GM12891 (cell line): ENCODE measurements at places on chromosomes 6 and 20.

DNA sequence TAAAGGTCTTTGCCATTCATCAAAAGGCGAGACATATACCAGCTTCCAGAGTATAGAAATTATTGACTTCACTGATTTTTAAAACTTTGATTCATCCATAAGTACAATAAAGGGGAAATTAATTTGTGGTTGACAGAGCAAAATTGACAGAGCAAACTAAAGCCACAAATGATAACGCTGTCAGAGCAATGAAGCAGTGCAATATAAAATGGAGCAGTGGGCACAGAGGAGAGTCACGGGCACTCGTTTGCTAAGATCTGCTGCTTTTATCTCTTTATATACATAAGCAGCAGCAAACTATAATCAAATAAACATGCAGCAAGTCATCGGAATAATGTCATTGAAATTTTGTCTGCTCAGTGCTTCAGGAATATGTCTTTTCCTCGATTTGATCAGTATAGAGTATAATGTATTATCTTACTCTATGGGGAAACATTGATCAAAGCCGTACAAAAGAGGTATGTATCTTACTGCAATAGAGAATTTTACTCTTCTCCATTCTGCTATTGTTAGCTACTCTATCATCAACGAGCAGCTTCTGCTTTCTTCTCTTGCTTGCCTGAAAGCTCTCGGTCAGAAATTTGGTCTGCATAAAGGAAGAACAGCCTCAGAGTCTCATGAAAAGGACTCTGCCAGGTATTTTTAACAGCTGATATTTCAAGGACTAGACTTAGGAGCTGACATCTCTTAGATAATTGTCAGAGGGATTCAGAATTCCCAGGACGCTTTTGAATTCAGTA, 546.0 kb upstream of the ARID1B start:
- no peak for DNase-seq

DNA sequence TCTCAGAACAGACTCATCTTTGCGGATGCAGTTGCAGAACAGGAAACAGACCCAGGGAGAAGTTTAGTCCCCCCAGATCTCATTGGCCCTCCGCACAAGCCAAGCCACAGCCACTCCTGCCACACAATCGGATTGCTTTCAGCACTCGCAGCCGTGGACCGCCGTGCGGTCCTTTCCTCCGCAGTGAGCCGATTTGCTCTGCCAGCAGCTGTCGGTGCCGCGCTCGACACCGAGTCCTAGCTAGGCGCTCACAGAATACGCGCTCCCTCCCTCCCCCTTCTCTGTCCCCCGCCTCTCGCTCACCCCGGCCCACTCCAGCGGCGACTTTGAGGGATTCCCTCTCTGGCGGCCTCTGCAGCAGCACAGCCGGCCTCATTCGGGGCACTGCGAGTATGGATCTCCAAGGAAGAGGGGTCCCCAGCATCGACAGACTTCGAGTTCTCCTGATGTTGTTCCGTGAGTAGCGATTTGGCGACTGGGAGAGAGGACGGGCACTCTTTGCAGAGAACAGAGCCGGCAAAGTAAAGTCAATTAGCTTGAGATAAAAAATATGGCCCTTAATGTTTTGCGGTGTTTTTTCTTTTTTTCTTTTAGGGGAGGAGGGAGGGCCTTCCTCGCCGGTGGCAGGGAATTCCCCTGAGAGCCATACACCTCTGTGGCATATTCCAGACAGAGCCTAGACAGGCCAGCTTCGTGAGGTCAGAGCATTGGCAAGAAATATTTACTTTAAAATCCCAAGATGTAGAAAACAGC, at the start of gene LAMP5:
LAMP5 (plus strand) TSS at position 130 of the 753 bp plus-strand sequence; CDS start at position 393, 263 bp downstream.
- DNase-seq, result no peak

DNA sequence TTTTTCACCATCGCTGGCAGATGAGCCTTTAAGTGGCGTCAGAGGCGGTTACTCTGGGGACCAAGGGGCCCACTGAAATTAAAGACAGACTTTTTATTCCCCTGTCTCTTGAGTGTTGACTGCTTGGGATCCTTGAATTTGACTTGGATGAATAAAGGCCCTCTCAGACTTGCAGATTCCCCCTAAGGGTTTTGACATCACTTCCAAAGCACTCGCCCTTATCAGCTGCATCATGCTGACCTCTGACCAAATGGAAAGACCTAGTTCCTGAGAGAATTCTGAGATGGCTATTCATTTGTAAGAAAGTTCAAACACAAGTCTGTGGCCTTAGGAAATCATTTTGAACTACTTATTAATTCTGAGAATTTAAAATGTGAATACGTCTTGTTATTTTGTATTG, 13.5 kb upstream of the MOXD1 start:
- no peak for DNase-seq

DNA sequence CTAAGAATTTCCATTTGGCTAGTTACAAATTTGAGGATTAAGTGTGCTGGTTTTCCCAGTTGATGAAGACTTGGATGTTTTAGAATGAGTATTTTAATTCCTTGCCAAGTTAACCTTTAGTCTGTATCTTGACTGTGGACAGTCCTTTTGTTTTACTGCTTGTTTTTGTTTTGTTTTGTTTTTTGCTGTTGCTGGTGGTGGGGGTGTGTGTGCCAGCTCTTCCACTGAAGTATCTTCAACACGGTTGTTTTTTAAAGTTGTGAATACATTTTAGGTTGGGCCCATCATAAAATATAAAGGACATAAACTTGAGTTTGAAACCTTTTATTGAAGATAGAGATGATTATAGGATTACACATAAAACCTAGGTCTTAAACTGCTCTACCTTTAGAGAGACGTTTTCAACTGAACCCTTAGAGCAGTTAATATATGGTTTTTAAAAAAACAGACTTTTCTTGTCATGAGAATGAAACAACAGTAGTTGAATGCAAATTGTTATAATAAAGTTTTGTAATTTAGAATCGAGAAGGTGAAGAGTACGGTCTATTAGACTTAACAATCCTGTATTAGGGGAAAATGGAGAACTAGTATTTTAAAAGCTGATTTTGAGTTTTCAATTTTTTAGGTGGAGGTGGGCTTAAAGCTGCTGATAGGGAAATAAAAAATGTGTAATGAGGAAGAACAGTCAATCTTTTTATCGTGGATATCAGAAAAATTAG, 4.0 kb downstream of the QKI start:
- DNase-seq, result no peak

DNA sequence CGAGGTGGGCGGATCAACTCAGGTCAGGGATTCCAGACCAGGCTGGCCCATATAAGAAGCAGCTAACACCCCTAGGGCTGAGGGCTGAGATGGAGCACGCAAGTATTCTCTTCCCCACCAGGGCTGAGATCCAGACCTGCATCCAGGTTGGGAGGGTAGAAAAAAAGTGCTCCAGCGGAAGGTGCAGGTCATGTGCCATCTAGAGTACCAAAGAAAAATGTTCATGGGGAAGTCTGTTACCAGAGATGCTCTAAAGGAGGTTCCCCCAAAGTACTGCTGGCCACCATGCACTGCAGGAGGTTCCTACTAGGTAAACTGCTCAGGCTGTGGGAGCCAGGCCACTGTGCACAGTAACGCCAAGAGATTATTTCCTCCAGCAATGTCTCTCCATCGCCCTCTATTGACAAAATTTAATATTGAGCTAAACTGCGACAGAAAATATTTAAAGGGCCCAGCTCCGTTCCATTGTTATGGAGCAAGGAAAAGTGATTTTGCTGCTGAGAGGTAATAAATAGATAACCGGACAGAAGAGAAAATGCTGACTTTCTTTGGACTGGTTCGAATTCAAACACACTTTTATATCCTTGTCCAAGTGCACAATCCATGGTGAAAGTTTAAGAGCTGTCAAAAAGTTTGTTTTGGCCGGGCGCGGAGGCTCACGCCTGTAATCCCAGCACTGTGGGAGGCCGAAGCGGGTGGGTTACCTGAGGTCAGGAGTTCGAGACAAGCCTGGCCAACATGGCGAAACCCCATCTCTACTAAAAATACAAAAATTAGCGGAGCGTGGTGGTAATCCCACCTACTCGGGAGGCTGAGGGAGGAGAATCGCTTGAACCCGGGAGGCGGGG, 159.9 kb downstream of the OR2B2 start:
- no peak for DNase-seq

- DNase-seq, result no peak
Measured at GRCh38 chr20:23971310-23971709, 17.3 kb downstream of the GGTLC1 start.

DNA sequence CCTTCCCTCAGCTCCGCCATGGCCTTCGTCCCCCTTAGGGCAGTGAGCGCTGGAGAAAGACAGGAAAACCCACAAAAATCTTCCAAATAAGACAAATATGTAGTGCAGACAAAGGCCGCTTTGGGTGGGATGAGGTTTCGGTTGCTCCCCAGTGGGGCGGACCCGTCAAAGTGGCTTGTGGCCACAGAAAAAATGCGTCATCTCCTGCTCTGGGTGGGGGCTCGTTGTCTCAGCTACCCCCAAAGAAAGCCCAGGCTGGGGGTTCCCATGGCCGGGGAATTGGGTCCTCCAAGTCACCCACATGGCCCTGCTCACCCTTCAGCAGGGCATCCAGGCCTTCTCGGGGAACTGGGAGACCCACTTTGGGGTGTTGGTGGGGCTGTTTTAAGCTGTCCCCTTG, 21.9 kb upstream of the SCUBE3 start:
- DNase-seq, result no peak

DNA sequence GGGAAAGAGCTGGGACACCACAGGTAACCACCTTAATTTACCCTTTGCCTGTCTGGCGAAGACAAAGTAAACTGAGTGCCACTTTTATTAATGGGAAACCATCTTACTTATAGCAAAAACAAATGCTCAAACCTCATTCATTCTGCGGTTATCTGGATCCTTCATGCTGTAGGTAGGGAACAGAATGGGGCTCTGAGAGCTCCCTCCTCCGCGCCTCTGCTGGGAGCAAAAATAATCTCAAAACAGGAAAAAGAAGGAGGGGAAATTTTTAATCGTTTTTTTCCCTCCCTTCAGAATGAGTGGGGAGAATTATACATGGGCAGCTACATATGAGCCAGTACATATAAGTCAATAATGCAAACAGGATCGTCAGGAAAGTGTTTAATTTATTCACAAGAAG, 177.3 kb downstream of the GMPR start:
- DNase-seq, result no peak

DNA sequence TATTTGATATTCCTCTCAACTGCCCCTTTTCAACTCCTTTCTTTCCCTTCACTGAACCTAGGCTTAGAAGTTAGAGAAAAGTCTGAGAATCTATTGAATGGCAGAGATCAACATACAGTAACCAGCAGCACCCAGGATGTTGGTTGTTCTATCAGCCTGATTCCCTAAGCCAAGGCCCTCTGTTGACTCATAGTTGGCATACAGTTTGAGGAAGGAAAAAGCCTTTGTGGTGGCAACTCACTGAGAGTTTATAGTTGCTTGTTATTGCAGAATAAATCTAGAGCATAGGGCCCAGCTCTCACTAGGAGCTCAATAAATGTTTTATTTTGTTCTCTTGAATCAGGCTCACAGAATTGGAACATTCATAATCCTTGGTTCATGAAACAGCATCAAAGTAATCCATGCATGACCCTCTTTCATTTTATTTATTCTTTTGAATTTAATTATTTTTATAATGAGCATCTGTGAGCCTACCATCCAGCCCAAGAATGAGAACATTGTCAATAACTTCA, 119.1 kb upstream of the ADGRF1 start:
- no peak for DNase-seq

- no peak for DNase-seq
Measured at GRCh38 chr6:148423133-148423532, 80.5 kb downstream of the SASH1 start.

- DNase-seq, result peak; percentile 71
Measured at GRCh38 chr20:33299111-33299603, 16.1 kb downstream of the BPIFB1 start.

- no peak for DNase-seq
Measured at GRCh38 chr6:51339728-51340127, 521.1 kb downstream of the TFAP2B start.

DNA sequence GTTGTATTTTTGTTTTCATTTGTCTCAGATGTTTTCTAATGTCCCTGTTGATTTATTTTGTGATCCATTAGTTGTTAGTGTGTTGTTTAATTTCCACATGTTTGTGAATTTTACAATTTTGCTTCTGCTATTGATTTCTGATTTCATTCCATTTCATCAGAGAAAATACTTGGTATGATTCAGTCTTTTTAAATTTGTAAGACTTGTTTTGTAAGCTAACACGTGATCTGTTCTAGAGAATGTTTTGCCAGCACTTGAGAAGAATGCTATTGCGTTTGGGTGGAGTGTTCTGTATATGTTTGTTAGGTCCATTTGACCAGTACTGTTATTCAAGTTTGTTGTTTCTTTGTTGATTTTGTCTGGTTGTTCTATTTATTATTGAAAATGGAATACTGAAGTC, 53.9 kb downstream of the KIZ start:
- no peak for DNase-seq

- no peak for DNase-seq
Measured at GRCh38 chr20:12458241-12458640, 540.5 kb downstream of the BTBD3 start.

GRCh38 chr6:37051138-37052026, 45.9 kb downstream of the FGD2 start:
- DNase-seq, result peak; percentile 80

DNA sequence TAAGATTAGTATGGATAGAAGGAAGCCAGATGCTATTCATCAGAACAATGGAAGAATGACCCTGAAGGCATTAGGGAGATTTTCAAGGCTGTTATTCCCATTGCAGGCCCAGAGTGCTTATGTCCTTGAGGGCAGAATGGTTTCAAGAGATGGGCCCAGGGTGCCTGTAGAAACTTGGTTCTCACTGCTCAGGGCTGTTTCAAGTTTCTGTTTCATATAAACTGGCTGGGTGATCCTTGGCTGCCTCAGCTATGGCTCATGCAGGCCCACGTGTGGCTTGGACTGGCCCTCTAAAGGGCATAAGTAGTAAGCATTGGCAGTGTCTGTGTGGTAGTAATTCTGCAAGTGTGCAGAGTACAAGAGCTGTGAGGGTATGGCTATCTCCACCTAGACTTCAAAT, 540.9 kb upstream of the MAN1A1 start:
- DNase-seq, result no peak

- no peak for DNase-seq
Measured at GRCh38 chr6:164296411-164296810, 881.9 kb downstream of the QKI start.

- no peak for DNase-seq
Measured at GRCh38 chr6:41306187-41306854, 19.8 kb upstream of the TREM1 start.

GRCh38 chr6:21997119-21998037, 299.5 kb downstream of the PRL start:
- no peak for DNase-seq

GRCh38 chr6:44051515-44051914, 75.7 kb downstream of the MRPL14 start:
- no peak for DNase-seq

DNA sequence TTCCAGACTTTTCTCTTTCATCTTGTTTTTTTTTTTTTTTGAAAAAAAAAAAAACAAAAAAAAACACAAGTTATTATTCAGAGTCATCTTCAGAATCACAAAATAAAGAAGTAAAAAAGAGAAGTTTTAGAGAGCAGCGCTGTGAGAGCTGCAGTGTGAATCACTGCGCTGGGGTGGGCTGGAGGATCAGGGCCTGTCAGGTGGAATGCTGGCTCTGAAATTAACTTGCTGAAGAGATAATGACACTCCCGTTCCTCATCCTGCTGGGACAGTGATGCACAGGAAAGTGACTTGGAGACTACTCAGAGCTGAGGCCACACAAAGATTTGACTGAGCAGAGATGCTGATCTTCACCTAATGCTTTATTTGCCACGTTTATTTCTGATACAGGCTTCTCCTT, 42.7 kb upstream of the CLDN20 start:
- DNase-seq, result no peak
